Stimulated activated CD8-positive, alpha-beta memory T cell treated with anti-CD3 and anti-CD28 coated beads, Interleukin-12 subunit alpha, Interleukin-12 subunit beta, amount 100 ng/mL, for 4 hours (primary cell): ENCODE measurements at places on chromosomes 12 and 14.

- no peak for DNase-seq
Observed at GRCh38 chr14:42513837-42514236, 907.2 kb downstream of the LRFN5 start.

- DNase-seq, result no peak
Observed at GRCh38 chr12:119229205-119229604, 50.5 kb downstream of the HSPB8 start.

- no peak for DNase-seq
Observed at GRCh38 chr14:32249371-32249770, 46.3 kb upstream of the RNU6-8 start.

DNA sequence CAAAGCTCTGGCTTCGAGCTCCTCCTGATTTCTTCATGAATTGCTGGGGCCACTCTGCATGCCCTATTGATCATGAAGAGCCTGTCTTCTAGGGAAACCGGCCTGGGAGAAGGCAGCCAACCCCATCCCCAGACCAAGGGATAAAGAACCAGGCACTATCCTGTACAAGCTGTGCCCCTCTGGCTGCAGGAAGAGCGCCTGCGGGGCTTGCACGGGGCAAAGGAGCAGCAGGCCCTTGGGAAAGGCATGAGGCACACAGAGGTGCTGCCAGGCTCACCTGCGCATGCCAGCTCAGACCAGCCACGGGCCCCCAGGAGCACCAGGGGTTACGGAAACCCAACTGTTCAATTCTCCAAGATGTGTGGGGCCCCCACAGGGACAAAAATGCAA is 2.1 kb downstream of the ITPK1 start:
- no peak for DNase-seq

GRCh38 chr14:47365233-47365632 is 310.2 kb downstream of the MDGA2 start:
- DNase-seq, result no peak

DNA sequence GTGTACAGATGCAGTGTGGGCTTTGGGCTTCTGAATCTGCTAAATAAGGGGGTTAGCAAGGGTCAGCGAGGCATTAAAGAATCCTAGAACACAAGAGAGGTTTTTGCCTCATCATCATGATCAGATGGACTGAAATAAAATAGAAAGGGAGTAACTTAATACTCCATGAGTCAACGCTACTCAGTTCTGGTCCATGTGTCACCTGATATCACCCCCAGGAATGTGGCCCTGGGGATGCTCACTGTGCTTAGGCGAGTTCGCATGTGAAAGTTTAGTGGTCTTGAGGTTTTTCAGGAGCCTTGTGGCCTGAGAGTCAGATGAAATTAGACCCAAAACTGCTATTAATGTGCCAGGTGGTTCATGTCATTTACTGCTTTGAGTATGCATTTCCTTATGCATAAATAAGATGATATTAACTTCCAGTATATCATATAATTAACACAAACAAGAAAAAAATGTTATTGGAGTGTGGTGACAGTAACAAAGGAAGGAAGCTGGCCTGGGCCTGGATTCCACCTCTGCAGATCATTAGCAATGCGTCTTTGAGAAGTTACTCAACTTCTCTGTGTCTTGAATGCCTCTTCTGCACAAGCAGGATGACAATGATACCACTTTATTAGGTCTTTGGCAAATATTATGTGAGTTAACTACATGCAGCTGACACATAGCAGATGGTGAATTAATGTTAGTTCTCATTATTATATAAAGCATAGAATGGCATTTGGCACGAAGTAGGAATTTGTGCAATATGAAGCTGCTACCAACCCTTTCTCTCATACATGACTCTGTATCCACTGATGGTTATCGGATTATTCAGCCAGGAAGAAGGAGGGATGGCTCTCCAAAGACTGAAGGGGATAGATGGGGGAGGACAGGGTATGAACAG is 1272.6 kb downstream of the AACS start:
- DNase-seq, result no peak

DNA sequence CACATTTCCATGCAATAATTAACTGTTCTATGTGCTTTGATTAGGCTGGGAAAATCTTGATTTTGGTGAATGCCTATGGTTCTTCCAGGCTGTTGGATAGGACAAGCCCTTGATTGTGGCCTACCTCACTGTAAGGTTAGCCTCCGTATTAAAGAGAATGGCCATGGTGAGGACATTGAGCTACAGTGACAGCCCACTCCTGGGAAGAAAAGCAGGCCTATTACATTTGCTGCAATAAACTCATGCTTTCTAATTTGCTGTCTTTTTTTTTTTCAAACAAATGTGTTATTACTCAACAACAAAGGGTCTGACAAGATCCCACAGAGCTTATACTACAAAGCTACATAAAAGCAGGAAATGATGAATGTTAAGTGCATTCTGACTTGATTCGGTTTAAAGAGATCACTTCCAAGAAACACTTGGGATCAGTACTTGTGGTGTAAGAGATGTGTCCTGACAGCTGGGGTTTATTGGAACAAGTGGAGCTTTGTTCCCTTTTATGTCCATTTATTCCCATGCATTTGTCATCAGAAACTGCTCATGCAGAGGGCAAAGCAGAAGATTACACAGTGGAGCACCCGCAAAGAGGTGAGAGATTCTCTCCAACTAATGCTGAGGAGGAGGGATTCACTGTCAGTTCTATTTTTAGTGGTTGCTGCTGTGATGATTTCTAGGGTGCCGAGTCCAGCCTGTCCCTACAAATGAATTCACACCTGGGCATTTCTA is 29.1 kb upstream of the KCNK10 start:
- DNase-seq, result no peak

- DNase-seq, result no peak
Observed at GRCh38 chr12:47817272-47818006, 2.3 kb downstream of the HDAC7 start.

DNA sequence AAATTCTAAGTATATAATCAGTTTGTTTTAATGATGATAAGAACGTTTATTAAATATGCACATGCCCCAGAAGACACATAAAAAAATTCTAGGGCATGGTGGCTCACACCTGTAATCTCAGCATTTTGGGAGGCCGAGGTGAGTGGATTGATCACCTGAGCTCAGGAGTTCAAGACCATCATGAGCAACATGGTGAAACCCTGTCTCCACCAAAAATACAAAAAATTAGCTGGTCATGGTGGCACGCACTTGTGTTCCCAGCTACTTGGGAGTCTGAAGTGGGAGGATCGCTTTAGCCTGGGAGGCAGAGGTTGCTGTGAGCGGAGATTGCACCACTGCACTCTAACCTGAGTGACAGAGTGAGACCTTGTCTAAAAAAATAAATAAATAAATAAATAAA is 4.0 kb downstream of the CD69 start:
- no peak for DNase-seq

- DNase-seq, result no peak
Observed at GRCh38 chr12:52155048-52155868, 36.6 kb downstream of the KRT80 start.

GRCh38 chr12:24709216-24709615 is 239.7 kb downstream of the BCAT1 start:
- DNase-seq, result no peak

GRCh38 chr14:36579001-36579555 is 3.3 kb downstream of the NKX2-8 start:
- DNase-seq, result no peak

GRCh38 chr12:29970501-29970900 is 186.8 kb upstream of the TMTC1 start:
- no peak for DNase-seq

DNA sequence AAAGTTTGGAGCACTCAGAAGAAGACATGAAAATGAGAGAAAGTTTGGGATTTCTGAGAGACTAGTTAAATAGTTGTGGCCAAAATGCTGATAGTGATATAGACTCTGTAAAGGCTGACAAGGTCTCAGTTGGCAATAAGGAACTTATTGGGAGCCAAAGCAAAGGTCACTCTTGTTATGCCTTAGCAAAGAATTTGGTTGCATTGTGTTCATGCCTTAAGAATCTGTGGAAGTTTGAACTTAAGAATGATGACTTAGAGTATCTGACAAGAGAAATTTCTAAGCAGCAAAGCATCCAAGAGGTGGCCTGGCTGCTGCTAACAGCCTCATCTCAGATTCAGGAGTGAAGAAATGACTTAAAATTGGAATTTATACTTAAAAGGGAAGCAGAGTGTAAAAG is 113.8 kb downstream of the PIK3C2G start:
- no peak for DNase-seq

- no peak for DNase-seq
Observed at GRCh38 chr14:54116972-54117371, 160.3 kb upstream of the BMP4 start.

GRCh38 chr12:112848338-112848715 is 56.8 kb downstream of the RPH3A start:
- DNase-seq, result no peak

- DNase-seq, result no peak
Observed at GRCh38 chr12:125381373-125381772, 316.1 kb downstream of the AACS start.

- DNase-seq, result no peak
Observed at GRCh38 chr14:65219353-65219752, 117.0 kb upstream of the MAX start.

DNA sequence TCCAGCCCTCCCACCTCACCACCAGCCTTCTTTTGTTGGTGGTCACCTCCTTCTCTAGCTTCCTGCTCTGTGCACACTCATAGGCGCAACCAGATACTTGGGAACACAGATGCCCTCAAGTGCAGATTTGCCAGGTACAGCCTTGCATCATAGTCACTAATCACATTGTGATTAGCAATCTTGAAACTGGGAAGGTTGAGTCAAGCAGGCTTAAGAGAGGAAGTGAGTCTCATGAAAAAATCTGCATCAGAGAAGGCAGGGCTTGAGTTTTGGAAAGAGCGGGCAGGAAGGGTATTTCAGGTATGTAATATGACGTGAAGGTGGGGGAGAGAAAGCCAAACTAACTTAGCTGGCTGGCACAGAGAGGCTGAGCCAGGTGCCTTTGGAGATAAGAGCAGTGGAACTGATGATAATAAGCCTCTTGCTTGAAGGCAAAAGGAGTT is 2.7 kb upstream of the RABGGTA start:
- DNase-seq, result no peak

- DNase-seq, result no peak
Observed at GRCh38 chr14:59305231-59305630, 116.8 kb downstream of the DAAM1 start.

- no peak for DNase-seq
Observed at GRCh38 chr12:71730936-71731335, 23.7 kb upstream of the RAB21 start.

- DNase-seq, result peak; percentile 41
Observed at GRCh38 chr12:14961466-14962152, at the start of gene ARHGDIB. Gene ARHGDIB (minus strand): TSS chr12:14961601. CDS start chr12:14950712, 10,889 bp downstream.

- no peak for DNase-seq
Observed at GRCh38 chr12:44655846-44656245, 220.3 kb downstream of the NELL2 start.

- no peak for DNase-seq
Observed at GRCh38 chr14:54252072-54252730, 144.6 kb upstream of the CDKN3 start.

DNA sequence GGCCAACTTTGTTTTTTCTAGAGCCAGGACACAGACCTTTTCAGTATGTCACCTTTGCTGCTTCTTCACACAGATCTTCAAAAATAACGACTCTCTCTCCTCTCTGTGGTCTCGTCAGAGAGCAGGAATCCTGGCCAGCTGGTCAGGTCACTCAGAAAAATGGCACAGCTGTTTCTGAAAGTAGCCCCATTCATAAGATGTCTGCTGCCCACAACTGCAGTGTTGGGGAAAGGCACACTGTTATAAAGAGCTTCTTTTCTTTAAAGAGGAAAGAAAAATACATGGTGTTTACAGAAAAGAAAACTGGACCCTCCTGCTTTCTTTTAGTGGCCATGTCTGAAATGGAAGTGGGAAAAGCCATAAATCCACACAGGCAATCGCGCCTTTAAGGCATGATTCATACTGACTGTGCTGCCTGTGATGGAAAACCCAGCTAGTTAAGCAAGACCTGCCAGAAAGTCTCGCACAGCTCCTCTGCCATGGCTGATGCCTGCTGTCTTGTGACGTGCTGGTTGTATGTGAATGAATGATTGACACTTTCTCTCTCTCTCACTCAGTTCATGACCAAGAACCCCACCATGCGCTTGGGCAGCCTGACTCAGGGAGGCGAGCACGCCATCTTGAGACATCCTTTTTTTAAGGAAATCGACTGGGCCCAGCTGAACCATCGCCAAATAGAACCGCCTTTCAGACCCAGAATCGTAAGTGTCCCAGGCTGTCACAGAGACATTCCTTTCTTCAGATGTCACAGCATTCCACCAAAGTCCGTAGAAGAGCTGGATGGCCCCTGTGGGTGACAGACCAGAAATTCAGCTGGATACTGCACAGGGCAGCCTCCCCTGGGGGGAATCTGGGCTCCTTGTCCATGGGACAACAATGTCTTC is 147.9 kb upstream of the HIF1A start:
- DNase-seq, result no peak

DNA sequence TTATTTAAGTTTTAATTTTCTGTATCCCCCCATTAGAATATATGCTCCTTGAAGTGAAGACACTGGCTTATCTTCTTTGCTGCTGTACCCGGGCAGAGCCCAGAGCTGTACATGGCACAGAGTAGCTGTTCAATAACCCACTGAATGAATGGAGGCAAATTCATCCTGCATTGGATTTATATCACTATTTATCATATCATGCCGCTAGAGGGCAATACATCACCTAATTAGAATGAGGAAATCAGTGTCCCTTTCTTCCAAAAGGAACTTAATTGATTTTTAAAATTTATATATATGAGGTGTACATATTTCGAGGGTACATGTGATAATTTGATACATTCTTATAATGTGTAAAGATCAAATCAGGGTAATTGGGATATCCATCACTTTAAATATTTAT is 89.2 kb upstream of the TMEM260 start:
- no peak for DNase-seq

- no peak for DNase-seq
Observed at GRCh38 chr12:83759906-83760305, 1073.2 kb downstream of the TMTC2 start.

DNA sequence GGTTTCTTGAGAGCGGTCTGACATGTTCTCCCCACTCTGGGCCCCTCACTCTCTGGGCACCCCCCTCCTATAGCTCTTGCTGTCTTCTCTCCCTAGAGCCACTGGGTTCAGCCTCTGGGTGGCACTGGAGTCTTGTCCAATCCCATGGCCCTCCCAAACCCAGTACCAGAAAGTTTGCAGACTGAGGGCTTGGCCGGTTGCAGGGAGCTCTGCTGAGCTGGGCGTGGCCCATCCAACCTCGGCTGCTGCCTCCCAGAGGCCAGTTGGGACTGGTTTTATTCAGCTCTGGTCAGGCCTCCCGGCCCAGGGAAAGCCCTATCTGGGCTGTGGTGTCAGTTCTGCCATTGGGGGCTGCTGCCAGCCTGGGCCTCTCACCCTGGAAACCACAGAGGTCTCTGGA is 37.9 kb downstream of the ISCA2 start:
- no peak for DNase-seq

- DNase-seq, result no peak
Observed at GRCh38 chr12:92192360-92192759, 46.7 kb upstream of the BTG1 start.

GRCh38 chr12:124517260-124518050 is 50.0 kb downstream of the NCOR2 start:
- DNase-seq, result no peak

- DNase-seq, result no peak
Observed at GRCh38 chr12:51405801-51406207, 14.6 kb upstream of the GALNT6 start.
